ENCODE measurements at places on chromosomes 6 and 20.

DNA sequence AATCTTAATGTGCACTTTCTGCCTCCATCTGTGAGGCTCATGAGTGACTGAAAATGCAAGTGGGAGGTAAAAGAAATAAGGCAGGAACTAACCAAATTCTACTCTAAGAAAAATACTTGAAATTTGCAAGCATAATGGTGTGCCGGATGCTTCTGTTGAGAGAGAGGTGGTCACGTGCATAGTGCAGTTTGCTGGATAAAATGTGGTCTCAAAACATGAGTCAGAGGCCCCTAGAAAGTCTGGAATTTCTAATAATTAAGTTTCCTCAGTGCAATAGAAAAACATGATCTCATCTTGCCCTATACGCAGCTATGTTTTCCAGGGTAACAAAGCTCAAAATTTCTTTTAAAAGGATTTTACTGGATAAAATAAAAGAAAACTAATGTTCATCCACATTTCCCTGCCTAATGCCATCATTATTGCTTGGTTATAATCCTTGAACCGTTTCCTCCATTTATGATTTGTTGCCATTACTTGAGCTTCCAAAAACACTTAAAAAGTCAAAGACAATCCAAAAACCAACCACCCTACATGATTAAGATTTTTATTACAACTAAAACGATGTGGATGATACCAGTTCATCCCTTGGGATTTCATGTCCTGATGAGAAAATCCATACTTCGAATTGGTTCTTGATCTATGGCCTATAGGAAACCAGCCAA, 351.7 kb upstream of the ARID1B start:
- DNase-seq: no peak

DNA sequence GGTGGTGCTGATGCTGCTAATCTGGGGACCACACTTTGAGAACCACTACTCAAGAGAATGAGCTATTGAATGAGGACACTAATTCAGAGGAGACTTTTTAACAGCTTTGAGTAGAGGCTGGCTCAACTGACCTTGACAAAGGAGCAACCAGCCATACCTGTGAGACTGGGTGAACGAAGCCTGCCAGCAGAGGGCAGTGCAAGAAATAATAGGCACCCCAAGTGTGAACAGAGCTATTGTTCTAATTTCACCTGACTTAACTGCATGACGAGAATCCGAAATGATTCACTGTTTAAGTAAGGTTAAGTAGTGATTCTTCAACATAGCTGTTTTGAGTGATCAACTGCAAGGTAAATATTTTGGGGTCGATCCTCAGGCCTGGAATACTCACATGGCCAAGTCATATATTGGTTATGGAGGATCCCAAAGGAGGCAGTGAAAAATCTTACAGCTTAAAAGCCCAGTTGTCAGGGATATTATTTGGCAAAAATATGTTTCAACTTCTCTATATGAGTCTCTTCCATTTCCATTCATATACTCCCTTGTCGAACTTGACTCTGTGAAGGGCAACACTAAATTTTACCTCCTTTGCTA, 550.5 kb upstream of the MARCKS start:
- DNase-seq: peak; percentile 78

DNA sequence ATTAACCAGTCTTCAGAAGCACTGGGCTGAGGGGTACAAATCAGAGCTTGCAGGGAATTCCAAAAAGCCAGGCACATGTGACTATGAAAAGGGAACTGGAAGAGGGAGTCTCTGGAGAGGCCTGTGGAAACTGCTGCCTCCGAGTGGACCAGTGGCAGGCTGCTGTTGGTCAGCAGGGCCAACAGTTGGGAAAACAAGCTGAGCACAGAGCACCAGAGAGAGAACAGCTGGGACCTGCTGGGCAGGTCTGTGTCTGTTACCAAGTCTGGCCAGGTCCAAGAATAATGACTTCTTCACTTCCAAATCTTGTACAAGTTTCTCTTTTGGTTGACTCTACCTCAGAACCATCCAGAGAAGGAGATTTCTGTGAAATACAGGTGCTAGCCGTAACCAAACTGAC, 81.4 kb downstream of the LIN28B start:
- no peak for DNase-seq

- DNase-seq: no peak
Observed at GRCh38 chr20:496126-496696, 33.9 kb upstream of the TBC1D20 start.

- DNase-seq: peak; percentile 34
Observed at GRCh38 chr6:149899486-149899885, 1.6 kb upstream of the RAET1E start.

DNA sequence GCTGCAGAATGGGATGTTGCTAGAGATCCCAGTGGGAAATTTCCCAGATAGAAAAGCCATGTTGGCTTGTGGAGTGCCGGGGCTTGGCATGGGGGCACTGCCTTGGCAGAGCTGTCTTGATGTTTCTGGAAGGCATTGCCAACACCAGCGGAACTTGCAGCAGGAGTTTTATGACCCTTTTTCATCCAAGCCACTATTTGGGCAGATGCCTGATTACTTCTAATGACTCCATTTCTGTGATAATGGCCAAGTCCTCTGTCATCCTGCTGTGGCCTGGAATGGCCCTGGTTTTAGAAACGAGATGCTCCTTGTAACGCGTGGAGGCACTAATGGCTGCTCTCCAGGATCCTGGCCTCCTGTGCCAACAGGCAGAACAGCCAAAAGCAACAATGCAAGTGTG, 229.0 kb downstream of the ZNF217 start:
- DNase-seq: no peak

GRCh38 chr6:53189554-53189953, 40.9 kb upstream of the GCM1 start:
- DNase-seq: no peak

DNA sequence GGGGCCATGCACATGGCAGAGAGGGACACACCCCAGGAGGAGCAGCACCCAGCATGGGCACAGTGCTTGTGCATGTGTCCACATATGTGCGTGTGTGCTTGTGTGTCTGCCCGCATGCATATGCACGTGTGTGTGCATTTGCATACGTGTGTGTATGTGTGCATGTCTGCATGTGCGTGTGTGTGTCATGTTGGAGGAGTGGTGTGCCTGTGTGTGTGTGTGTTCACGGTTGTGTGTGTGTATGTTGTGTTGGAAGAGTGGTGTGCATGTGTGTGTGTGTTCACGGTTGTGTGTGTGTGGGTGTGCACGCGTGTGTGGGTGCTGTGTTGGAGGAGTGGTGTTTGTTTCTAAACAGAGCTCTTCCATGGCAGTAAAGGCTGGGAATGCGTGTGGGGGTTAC, 50.7 kb upstream of the SLCO4A1 start:
- DNase-seq: no peak

DNA sequence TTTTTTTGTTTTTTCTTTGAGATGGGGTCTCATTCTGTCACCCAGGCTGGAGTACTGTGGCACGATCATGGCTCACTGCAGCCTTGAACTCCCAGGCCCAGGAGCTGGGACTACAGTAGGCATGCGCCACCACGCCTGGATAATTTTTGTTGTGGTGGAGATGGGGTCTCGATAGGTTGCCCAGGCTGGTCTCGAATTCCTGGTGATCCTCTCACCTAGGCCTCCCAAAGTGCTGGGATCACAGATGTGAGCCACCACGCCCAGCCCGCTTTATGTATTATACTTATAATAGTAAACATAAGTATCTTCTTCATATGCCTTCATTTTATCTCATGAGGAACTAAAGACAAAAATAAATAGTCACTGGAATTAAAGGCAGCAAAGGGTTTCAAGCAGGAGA, 63.5 kb downstream of the GINS1 start:
- no peak for DNase-seq

DNA sequence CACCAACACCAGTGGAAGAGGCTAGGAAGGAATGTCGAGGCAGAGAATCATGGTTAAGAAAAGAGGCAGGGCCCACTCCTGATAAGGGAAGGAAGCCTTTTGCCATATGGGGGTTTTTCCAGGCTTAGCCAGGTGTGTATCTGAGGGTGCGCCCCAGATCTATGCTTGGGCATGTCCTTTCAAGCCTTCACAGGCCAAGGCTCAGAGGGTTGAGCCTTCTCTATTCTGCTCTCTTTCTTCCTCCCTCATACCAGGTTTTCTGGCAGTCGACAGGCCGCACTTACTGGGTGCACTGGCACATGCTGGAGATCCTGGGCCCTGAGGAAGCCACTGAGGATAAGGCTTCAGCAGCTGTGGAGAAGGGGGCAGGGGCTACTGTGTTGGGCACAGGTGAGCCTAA, 4.7 kb downstream of the CUL9 start:
- no peak for DNase-seq

DNA sequence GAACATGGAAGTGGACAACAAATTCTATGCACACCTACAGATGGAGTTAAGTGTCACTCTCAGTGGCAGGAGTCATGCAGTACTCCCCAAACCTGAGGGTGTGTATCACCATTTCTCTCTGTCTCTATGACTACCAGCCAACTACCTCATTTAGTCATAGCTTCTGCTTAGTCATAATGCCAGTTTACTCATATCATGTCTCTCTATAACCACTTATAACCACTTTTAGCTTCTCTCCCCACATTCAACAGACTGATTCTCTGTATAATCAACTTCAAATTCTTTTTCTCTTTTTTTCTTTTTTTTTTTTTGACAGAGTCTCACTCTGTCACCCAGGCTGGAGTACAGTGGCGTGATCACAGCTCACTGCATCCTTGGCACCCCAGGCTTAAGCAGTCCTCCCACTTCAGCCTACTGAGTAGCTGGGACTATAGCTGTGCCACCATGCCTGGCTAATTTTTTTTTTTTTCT, 13.8 kb upstream of the GTF3C6 start:
- no peak for DNase-seq

DNA sequence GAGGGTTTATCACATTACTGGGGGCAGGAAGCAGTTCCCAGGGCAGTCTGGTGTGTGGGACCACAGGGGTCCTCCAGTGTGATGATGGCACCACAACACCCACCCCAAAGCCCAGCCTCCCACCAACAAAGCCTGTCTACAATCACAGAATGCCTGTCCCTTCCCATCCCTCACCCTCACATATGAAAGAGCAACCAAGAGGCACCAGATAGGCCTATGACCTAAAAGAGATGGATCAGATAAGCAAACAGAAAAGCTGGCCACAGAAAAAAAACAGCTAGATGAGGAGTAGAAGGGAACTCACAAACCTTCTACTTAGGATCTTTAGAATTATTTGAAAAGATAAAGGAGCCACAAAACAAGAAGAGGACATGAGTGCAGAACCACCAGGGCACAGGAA, 54.3 kb downstream of the SERAC1 start:
- no peak for DNase-seq

DNA sequence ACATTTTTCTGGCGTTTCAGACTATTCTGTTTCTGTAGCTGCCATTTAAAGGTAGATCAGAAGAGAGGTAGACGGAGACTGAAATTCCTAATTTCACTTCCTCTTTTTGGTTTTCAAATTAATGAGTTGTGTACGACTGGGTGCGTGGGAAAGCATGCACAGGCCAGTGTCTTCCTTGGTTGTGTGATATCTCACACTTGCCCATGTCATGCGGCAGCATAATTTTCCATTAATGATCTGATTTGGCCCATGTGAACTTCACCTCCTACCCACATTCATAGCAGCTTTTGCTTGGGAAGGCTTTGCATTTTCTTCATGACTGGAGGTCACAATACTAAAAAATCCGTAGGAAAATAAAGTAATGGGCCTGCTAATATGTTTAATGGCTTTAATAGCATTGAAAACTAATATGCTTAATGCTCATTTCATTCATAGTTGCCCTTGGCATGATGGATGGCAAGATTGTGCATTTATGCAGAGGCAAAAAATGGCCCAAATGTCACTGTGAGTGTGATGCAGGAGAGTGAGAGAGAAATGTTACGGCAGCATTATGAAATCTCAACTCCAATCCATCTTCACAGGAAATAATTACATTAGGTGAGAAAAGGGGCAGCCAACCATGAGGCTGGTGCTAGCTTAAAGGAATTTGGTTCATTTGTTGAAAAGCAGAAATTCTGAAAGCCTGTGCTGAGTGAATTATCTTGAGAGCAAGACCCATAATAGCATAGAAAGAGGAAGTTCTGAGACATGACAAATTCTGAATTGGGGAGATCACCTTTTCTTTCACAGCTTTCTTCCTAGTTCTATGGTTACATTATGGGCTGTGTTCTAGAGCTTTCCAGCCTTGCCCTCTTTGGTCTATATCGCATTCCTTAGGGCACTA, 69.0 kb upstream of the UST start:
- no peak for DNase-seq

DNA sequence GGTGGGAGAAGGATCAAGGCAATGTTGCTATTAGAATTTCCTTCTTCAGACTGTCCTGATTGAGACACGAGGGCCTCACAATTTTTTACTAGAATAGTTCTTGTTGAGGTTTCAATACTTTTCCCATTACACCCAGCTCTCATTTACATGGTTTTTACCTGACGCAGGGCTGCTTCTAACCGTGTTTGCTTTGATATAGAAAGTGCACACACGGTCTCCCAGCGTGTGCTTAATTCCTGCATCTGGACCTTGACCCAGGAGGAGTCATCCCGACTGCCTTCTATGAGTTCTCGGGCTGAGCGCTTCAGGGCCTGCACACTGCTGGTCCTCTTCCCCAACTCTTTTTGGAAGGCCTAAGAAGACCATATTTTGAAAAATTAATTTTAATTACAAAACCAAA, 160.2 kb downstream of the DST start:
- no peak for DNase-seq

GRCh38 chr20:58598211-58599015, 52.7 kb upstream of the STX16 start:
- no peak for DNase-seq

Measured in aorta (tissue), 5 donors.